ENCODE measurements at places on chromosomes 7 and 10.

DNA sequence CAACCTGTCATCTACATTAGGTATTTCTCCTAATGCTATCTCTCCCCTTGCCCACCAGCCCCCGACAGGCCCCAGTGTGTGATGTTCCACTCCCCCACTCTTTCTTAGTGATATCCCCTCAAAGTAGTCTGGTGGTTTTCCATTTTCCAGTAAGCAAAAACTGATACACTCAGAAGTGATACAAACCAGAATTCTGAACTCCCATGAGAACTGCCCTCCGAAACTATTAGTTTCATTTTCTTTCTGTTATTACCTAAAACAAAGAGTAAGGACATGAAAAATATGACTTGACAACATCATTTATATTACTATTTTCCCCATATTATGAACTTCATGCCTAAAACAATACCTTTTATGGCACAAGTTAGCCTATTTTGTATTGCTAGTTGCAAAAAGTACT lies 175.0 kb downstream of the OTUD1 start:
- DNase-seq = no peak

DNA sequence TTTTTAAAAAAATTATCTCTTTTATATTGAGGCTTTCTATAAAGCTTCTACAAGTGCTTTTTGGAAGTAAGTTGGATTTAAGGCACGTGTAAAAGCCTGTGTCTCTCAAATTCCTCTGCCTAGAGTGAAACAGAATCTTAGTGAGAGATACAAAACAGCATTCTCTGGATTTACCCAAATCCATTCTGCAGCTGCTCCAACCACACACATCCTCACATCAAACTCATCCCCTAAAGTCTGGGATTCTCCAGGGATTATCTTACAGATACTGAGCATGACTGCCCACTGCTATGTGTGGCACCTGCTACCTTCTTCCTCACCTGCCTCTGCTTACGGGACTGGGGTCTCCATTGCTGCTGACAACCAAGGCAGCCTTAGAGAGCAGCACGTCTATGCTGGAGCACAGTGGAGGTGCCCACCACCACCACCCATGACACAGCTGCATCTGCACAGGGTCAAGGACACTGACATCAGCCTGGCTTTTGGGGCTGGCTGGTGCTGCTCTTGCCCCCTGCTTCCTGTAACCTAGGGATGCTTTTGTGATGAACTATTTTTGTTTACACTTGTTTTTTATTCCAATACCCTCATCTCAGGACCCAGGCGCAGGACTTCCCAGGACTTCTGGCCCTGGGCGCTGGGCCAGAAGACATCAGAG lies 139.2 kb upstream of the NAMPT start:
- no peak for DNase-seq

GRCh38 chr10:71161425-71161824 lies 50.9 kb upstream of the UNC5B start:
- DNase-seq = no peak

DNA sequence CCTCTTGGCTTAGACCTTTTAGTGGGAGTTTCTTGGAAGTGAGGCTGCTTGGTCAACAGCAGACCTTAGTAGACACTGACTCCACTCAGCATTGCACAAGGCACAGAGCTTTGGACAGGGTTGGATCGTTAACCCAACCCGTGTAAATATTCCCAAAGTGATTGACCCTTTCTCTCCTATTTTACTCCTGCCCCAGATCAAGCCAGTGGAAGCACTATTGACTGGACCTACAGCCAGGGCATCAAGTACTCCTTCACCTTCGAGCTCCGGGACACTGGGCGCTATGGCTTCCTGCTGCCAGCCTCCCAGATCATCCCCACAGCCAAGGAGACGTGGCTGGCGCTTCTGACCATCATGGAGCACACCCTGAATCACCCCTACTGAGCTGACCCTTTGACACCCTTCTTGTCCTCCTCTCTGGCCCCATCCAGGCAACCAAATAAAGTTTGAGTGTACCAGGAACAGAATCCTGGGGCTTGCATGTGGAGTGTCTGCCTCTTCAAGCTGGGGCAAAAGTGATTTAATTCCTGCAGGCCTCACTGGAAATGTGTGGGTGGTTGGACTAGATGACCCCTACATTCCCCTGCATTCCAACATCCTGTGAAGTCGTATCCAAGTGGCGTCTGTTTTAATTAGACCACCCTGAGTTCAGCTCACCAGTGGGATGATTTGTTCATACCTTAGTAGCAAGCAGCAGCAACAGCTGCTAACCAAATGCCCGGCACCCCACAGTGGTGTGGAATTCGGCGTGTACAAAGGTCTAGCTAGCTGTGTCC lies 7.5 kb downstream of the CPA1 start:
- no peak for DNase-seq

DNA sequence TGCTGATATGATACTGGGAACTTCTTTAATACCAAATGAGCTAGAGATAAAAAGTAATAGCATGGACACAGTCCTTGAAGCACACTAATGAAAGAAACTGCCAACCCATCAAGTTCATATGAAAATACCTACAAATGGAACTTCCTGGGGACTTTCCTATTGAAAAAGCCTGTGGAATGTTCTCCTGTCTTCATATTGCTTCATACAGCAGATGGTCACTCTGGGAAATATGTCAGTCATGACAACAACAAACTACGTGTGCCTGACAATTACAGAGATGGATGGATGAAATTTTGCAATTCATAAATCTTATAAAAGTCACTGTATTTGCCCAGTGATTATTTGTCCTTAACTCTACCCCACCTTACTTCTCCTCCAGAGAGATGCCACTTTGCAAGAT lies 106.6 kb upstream of the COL1A2 start:
- no peak for DNase-seq

- DNase-seq = no peak
These were observed 40.6 kb upstream of the ABCA13 start for GRCh38 chr7:48130658-48131108.

DNA sequence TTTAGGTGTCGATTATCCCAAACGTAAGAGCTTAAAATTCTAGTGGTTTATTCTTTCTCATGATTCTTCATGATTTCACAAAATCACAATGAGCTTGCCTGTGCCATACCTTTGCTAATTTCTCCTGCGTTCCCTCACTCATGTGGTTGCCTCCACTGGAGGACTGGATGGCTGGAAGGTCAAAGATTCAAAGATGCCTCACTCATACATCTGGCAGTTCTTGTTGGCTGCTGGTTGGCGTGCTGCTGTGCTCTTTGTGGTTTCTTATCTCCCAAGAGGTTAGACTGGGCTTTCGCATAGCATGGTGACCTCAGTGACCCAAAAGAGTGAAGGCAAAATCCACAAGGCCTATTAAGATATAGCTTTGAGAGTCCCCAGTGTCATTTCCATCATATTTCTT lies 877.6 kb upstream of the AUTS2 start:
- DNase-seq = no peak

DNA sequence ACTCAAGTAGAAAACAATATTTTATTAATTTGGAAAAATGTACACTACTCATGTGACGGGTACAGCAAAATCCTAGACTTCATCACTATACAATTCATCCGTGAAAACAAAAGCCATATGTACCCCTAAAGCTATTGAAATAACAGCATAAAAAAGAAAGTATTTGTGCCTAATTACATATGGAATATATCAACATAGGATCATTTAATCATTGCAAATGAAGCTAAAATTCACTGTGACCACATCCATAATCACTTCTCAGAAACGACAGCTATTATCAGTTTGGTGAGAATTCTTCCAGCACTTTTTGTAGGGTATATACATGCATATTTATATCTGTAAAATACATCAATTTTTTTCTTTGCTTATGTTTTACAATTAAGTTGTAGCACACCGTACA lies 128.0 kb downstream of the ARL4A start:
- DNase-seq = no peak

GRCh38 chr10:70692043-70692603 lies 19.8 kb downstream of the ADAMTS14 start:
- DNase-seq = no peak

GRCh38 chr7:150950496-150951180 lies 27.5 kb downstream of the KCNH2 start:
- no peak for DNase-seq

GRCh38 chr10:97224483-97225435 lies 39.0 kb upstream of the SLIT1 start:
- DNase-seq = no peak

DNA sequence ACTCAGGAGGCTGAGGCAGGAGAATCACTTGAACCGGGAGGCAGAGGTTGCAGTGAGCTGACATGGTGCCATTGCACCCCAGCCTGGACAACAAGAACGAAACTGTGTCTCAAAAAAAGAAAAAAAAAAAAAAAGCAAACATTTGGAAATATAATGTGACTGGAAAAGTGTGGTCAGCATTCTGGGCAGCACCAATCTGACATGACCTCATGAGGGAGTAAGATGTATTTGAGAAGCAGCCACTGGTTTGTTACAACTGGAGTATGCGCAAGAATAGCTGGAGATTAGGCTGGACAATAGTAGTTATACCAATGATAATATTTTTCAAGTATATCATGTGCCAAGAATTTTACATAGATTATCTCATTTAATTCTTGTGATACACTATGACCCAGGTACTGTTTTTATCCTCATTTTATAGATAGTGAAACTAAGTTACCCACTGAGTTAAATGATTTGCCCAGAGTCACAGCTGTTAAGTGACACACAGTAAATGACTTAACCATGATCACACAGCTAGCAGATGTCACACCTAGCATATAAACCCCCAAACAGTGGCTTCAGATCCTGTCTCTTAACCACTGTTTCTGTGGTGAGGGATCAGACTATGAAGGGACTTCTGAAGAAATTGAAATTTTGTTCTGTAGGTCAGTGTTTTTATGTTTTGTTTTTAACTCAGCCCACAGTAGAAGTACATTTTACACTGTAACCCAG lies 11.1 kb downstream of the MCU start:
- no peak for DNase-seq

DNA sequence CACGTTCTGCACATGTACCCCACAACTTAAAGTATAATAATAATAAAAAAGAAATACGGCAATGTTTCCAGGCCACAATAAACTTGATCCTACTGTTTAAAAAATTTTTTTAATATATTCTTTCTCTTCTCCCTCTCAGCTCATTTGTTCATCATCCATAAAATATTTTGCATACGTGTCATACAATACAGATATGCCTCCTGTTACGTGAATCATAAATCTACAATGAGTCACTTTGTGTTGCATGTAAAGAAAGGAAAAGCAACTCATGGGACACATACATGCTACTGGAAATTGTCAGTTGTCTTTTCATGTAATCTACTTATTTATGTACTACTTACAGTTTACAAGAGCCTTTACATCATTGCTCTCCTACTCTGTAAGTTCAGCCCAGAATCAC lies 1.1 kb upstream of the TECTB start:
- no peak for DNase-seq

DNA sequence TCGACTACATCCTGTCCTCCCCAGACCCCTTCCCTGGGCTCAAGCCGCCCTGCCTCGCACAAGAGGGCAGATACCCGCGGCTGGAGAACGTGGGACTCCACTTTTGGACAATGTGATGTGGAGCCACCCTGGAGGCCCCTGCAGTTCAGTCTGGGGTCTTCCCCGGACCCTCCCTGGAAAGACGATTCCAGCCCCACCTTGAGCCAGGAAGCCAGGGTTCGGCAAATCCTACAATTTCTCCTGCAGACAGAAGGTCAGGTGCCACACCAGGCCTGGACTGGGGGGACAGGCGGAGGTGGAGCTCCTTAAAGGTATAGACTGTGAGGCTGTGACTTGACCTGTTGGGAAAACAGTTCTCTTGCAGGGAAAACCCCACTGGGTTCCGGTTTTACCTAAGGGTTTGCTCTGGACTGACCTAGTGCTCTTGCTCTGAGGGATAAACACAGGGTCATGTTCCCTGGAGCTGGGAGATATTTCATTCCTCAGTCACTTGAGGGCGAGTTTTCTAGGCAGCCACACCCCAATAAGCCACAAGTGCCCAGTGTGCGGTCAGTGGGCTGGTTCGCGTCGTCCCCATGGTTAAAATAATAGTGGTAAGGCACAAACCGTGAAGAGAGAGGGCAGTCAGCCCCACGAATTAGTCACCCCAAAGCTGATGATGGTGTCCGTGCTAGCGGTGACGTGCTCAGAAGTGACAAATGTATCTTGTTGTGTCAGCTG lies 1.6 kb downstream of the FOXL3 start:
- DNase-seq = no peak

DNA sequence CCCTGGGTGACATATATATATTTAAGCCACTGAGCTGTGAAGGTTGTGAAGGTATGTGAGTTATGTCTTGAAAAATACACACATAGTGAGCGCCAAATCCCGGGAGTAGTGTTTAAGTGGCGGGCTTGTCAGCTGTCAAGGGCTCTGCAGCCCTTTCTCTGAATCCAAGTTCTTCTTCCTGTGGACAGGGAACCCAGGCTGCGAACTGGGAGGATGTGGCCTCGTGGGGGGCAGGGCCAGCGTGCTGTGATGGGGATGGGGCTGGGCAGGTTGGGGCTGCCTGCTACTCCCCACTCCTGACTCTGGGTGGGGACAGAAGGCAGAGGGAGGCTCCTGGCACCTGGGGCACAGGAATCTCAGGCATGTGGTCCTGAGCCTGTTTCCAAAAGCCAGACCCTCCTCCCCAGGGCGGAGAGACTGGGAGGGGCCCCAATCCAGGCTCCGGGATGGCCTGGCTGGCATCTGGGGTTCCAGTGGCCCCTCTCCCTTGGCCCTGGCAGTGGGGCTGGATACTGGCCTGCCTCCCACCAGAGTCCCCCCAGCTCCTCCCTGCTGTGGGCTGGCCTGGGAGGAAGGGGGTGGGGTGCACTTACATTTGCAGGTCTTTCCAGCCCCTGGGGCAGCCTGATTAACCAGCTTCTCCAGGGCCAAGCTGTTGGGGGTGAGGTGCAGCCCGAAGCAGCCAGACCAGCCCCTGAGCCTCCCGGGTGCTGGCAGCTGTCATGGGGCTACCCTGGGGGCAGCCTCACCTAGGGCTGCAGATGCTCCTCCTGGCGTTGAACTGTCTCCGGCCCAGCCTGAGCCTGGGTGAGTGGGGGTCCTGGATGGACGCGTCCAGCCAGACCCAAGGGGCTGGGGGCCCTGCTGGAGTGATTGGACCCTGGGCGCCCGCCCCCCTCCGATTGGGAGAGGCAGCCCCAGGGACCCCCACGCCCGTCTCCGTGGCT lies at the start of gene UPK3B:
TSS of gene UPK3B (plus strand) at position 622 of the 947 bp plus-strand sequence. CDS start at position 723, 101 bp downstream.
- no peak for DNase-seq

DNA sequence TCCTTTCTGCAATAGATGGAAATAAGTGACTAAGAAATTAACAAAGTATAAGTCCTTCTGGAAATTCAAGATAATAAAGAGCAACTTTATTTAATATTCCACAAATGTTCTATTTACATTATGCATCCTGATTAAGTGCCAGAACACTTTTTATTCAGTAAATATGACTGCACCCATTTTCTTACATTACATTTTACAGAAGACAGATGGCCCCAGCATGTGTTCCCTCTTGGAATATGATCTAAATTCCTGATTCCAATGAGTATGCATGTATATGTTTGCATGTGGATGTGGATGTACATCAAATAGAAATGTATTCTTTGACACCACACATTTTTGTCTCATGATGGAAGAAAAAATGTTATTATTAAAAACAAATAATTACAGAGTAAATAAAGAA lies 628.7 kb upstream of the SEMA3D start:
- DNase-seq = no peak

- no peak for DNase-seq
These were observed 54.6 kb downstream of the MRPL32 start for GRCh38 chr7:42986781-42987248.
